ENCODE measurements at places on chromosomes 2 and 18.
A peak's percentile ranks its signal among the peaks of the same experiment; 100 is the strongest.

DNA sequence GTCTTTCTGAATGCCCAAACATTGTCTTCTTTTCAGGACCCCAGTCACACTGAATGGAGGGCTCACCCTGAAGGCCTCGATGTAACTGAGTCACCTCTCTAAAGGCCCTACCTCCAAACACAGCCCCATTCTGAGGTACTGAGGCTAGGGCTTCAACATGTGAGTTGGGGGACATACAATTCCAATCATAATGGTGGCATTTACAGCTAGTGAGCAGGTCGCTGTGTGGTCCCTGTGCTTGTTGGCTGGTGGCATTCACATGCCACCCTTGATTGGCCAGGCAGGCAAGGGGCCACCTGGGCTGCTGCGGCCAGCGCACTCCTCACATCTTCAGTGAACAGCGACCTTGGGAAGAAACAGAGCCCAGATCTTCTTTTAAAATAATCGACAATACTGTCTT lies 30.7 kb downstream of the AMER3 start:
- no peak for DNase-seq

DNA sequence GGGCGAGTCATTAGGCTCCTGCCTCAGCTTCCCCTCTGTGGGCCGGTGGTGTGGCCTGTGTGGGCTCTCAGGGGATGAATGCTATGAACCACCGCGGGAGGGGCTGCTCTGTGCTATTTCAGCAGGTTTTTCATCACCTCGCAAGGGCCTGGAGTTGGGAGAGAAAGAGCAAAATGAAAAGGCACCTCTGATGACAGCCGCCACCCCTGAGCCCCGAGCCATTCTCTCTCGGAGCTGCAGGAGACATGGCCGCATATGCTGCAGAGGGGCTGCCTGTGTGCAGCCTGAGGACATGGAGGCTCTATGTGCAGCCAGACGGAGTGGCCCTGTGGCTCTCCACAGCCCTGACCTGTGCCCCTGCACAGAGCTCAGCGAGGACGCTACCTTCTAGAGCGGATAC lies 96.2 kb upstream of the CTDP1 start:
- no peak for DNase-seq

DNA sequence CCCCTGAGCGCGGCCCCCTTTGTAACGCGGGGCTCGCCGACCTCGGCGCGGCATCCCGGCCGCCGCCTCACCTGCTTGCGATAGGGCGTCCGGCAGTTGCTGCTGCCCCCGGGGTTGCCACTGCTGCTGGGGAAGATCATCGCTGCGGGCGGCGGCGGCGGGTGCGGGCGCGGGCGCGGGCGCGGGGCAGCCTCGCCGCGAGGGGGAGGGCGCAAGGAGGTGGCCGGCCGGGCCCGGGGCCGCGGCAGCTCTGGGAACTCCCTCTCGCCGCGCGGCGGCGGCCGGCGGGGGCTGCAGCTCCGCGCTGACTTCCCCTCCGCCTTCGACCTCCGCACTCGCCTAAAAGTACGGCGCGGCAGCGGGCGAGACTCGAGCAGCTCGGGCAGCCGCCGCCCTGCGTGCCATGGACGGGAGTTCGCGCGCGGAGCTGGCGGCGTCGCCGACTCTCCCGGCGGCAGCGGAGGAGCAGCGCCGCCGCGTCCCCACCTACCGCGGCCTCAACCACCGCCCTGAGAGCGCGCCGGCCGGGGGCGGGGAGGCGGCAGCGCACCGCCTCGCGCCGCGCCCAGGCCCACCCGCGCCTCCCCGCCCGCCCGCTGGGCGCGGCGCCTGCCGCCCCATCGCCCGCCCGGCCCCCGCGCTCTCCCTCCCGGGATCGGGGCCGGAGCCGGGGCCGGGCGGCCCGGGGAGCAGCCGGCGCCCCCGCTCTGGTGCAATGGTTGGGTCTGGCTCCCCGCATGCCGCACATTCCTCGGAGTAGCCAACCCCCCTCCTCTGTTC lies 86.0 kb downstream of the RBMS1 start:
- peak; percentile 41 for DNase-seq

DNA sequence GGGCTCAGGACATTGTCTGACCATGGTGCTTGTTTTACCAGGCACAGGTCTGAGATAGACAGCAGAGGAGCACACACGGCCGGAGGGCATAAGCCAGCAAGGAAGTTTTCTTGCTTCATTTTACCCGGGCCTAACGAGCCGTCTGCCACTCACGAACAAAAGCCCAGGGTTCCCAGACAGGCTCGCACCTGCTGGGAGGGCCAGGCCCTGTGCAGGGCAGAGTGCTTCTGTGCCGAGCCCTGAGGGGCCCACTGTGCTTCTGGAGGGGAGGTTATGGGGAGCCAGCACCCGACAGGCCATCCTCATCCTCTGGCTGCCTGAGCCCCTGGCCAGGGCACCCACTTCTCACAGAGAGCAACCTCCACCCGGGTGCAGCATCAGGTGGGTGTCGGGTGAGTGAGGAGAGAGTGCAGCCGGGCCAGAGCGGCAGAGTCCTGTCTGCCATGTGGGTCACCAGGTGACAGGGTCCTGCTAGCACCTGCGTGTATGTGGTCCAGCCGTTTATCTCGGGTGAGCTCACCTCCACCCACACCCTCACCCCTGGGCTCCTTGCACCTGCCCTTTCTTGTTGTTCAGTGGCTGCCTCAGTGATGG lies 297.9 kb downstream of the NDUFA10 start:
- no peak for DNase-seq

- DNase-seq = no peak
Measured at GRCh38 chr2:69811591-69811990, 17.9 kb upstream of the GMCL1 start.

- no peak for DNase-seq
Measured at GRCh38 chr2:68379184-68379708, 14.2 kb downstream of the PLEK start.

DNA sequence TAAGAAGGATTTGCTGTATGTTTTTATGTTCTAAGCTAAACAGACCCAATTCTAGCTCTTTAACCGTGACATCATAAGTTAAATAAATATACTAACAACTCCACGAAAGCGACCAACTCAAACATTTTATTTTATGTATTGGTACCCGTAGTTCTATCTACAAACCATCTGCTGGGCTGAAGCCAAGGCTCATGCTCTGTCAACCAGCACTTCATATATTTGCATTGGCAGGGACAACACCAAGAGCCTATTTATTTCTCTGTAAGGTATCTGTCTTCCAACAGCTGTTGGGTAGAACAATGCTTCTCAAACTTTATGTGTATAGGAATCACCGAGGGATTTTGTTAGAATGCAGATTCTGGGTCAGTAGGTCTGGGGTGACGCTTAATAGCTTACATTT lies 64.5 kb downstream of the PID1 start:
- DNase-seq = no peak

DNA sequence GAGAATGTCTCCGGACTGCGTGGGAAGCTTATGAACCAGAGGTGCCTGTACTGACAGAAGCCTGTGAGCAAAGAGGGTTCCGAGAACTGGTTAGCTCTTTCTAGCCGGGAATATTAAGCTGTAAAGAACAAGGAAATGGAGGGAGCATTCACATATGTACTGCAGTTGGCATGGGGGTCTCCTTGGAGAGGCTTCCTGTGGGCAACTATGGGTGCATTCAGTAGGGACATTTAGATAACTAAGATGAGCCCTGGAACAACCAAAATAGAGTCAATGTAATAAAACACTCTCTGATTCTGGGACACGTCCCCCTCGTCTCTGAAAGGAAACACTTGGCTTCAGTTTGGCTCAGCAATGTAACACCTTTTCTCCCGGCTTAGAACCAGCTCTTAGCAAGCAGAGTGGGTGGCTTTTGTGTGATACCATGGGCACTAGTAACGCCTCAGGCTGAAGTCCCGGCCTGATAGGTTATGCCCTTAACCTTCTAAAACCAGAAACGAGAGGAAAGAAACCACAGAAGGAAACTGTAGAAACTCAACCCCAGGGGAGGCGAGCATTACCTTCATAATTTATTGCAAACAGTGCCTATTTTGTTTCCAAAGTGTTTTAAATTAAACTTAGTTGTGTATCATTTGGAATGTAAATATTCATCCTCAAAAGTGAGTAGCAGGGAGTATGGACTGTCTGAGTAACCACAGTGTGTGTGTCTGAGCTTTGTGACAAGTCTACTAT lies 48.8 kb upstream of the LPIN2 start:
- no peak for DNase-seq

GRCh38 chr2:239012228-239012627 lies 164.3 kb downstream of the TWIST2 start:
- no peak for DNase-seq

GRCh38 chr18:24741965-24742724 lies 281.7 kb downstream of the HRH4 start:
- no peak for DNase-seq

GRCh38 chr18:616380-616995 lies 19.7 kb downstream of the CLUL1 start:
- DNase-seq = no peak

DNA sequence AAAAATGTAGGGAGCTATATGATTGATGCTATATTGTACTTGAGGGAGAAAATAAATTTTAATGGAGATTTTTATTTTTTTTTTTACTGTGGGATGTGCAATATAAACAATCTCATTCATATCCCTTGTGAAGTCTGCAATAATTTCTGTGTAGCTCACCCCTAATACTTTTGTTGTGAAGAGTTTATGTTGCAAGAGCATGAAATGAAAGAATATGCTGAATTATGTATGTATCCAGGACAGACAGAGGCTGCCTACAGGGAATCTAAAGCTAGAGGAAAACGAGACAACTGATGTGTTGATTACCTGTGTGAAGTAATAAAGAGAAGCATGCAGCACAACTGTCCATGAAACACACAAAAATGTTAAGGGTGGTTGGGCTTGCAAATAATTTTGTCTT lies 643.3 kb downstream of the DCDC2C start:
- no peak for DNase-seq

- DNase-seq = no peak
Measured at GRCh38 chr2:127164761-127165538, 55.1 kb downstream of the CYP27C1 start.

DNA sequence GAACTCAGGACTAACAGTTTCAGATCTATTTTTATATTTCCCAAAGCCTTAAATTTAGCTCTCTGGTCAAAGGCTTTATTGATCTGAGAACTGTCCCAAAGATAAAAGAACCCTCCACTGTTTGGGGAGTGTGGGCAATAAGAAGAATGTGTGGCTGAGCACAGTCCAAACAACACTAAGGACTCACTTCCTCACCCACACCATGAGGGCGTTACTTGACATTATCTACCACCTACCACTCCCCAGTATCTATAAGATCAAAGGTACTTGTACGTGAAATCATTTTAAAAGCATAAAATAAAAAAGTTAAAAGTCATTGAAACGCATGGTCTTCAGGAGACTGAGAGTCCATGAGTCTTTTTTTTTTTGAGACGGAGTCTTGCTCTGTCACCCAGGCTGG lies 54.6 kb upstream of the NFU1 start:
- DNase-seq = no peak

DNA sequence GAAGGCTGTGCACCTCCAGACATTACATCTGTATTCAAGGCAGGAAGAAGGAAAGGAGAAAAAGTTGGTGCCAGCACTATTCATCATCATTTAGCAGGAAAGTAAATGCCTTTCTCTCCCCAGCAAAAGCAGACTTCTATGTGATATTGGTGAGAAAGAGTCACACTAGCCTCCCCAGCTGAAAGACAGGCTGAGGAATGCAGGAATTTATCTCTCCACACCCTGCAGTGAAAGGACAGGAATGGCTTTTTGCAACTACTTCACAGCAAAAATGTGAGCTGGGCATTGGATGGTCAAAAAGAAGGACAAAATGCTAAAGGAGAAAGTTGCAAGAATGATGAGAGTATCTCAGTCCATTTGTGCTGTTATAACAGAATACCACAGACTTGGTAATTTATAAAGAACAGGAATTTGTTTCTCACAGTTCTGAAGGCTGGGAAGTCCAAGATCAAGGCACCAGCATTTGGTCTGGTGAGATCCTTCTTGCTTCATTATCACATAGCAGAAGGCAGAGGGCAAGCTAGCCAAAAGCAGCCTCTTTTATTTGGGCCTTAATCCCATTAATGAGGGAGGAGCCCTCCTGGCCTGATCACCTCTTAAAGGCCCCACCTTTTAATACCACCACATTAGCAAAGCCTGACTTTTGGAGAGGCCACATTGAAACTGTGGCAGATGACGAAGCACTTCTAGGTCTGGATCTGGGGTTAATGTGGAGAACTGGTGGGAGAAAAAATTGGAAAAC lies 388.1 kb upstream of the SLC14A2 start:
- no peak for DNase-seq

- no peak for DNase-seq
Measured at GRCh38 chr2:11642972-11643371, 27.0 kb downstream of the NTSR2 start.

DNA sequence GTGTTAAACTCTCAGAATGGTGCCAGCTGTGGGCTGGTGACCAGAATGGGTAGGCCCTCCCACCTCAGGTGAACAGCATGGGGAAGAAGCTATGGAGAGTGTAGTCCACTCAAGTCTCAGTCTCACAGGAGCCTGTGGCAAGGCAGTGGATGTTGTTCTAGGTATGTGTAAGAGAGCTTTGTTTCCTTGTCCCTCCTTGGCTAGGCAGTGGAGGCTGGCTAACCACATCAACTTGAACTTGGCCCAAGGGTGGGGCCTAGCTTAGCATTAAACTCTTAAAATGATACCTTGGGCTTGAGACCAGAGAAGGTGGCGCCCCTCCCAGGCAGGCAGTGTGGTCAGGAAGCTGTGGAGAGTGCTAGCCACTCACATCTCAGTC lies 53.2 kb upstream of the SLC4A10 start:
- DNase-seq = no peak

- DNase-seq = no peak
Measured at GRCh38 chr2:36516136-36516870, 81.7 kb downstream of the FEZ2 start.

All from activated T-cell treated with anti-CD3 and anti-CD28 coated beads for 1 hour (primary cell).